CD4-positive, alpha-beta T cell treated with Interleukin-4 for 1 hour (primary cell): ENCODE measurements at places on chromosomes 12 and 14.

DNA sequence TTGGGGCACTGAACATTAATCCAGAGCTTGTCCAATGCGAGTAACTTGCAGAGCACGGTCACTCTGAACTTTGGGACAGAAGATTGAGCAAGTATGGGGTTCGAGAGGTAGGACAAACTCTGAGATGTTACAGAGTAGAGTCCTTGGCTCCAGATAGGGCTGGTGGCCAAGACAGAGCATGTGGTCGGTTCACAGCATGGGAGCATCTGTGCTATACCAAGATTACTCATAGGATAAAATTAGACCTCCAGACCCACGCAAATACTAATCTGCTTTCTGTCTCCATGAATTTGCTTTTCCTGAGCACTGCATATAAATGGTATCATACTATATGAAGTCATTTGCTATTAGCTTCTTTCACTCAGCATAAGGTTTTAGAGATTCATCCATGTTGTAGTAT is 93.4 kb upstream of the TBX5 start:
- no peak for DNase-seq

- no peak for DNase-seq
These were observed 230.0 kb downstream of the GLT1D1 start for GRCh38 chr12:129083121-129083840.

DNA sequence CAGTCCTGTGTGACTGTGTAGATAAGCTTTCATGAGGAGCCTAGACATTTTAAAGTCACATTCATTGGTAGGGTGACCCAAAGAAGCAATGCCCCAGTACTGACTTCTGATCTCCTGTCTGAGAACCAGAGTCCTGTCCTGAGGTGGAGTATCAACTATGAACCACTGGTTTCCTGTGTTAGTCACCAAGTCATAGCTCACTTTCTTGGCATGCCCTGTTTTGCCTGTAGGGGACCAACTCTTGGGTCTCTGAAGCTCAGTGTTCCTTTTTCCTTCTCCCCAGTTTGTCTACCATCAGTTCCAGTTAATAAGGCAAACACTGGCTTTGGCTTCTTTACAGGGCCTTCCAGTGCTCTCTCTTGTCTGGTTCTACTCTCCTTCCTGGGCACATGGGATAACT is 97.4 kb downstream of the C12orf75 start:
- no peak for DNase-seq

DNA sequence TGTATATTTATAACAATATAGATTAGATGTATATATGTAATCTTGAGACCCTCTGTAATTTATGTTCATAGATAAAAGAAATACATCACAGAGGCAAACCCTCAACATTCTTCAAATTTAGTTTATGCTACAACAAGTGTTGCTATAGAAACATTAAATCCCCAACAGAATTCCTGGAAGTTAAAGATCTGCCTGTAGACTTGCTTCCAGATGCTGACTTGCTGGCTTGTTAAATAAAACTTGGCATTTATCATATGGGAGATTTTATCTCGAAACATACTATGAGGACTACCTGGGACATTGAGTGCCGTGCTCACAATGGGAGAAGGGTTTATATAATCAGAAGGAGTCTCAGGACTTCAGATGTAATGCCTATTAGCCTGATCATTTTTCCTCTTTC is 136.3 kb upstream of the PLXNC1 start:
- DNase-seq, result no peak

DNA sequence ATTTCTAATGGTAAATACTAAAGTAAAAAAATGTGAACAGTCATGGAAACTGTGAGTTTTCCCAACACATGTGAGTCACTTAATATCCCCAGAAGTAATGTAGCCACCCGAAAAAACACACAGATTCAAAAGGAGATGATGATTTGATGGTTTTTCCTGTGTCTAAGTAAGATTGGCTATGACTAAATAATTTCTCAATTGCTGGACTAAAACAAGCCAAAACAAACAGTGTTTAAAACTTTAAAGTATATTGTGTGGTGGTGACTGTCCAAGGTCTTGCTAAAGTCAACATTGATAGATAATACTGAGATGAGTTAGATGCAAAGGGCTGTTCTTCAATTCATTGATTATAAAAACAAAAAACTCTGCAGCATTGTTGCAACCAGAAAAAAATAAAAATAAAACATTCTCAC is 89.6 kb upstream of the SOX5 start:
- no peak for DNase-seq

DNA sequence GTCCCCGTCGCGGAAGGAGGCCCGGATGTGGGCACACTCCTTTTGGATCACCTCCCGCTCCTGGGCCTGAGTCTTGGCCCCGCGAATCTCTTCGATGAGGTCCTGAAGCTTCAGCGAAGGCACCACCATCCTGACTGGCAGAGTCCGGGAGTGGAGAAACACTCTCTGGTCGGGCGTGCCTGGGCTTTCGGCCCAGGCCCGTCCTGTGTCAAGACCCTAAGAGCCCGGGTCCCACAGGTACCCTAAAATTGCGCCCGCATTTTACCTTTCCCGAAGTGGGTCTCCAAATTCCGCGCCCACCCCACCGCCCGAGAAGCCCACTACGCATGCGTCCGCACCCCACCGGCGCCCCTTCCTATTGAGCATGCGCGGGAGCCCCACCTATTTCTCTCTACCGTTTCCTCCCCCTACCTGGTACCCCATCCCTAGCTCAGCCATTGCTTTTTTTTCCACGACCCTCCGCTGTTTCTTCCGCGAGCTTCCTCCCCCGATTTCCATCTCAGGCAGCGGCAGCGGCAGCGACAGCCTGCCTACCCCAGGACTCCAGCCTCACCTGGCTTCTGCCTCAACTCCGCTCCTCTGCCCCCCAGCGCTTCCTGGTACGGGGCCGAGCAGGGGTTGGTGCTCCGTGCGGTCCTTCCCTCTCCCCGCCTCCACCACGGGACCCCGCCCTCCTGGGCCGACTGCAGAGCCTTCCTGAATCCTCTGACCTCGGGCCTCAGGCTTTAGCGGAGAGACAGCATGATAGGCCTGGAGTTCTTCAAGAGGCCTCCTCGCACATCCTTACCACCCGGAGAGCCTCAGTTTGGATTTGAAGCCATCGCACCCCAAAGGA is at the start of gene AP1G2:
AP1G2 (minus strand) TSS at position 606 of the 835 bp plus-strand sequence; CDS start at position 129, 477 bp downstream.
- peak; percentile 85 for DNase-seq

- no peak for DNase-seq
These were observed 33.4 kb upstream of the SMOC1 start for GRCh38 chr14:69845787-69846186.

GRCh38 chr14:69464379-69464778 is 20.1 kb upstream of the PLEKHD1 start:
- no peak for DNase-seq

- peak; percentile 57 for DNase-seq
These were observed 229.1 kb upstream of the OR4E1 start for GRCh38 chr14:21902561-21903181.

- DNase-seq, result no peak
These were observed 25.6 kb downstream of the CRACR2A start for GRCh38 chr12:3727354-3727753.

DNA sequence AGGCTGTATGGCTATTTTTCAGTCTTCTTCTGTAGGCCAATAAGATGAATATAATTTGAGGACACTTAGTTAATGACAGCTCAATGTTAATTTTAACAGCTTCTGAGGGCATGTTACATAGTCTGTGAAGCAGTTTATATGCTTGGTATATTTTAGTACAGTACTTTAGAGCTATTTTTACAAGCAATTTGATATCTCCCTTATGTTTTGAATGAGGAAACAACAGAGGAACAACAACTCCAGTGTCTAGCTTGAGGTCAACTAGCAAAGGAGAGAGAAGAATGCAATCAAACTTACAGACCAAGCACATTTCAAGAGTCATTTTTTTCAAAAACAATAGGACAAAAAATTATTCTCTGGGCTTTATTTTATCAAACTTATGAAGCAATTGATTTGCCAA is 469.1 kb upstream of the DCN start:
- no peak for DNase-seq

DNA sequence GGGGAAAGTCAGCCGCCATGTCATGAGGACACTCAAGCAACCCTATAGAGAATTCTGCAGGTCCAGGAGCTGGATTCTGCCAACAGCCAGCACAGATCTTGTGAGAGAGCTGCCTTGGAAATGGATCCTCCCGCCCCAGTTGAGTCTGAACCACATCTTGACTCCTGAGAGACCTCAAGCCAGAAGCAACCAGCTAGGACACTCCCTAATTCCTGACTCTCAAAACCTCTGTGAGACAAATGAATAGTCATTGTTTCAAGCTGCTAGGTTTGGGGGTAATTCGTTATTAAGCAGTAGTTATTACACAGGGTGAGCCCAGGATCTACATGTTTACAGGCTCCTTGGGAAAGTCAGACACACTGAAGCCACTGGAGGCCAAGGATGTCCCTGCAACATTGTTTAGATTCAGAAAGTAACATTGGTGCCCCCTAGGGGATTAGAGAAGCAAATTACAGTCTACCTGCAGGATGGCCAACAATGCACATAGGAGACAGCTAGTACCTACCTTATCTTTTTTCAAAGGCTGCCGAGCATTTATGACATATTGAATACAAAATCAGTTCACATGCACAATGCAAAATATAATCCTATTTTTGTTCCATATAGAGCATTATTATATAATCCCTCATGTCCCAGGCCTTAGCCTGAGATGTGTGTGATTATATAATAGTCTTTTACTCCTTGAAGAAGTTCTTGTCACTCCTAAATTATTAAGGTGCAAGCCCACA is 57.9 kb upstream of the FICD start:
- DNase-seq, result peak; percentile 59

DNA sequence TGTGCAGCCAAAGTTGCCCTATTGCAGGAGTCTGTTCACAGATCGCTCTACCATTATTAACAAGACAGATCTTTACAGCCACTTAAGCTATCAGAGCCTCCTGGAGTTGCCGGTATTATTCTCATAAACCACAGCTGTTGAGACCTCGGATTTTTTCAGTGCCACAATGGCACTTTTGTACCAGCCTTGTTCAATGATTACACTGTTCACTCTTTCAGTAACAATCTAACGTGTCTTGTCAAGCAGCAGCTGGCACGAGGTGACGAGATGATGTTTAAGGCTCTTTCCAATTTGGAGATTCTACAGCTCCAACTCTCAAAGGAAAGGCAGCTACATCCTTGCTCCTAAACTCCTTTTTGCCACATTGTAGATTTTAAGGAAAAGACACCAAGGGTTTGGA is 30.7 kb downstream of the LRIG3 start:
- no peak for DNase-seq

GRCh38 chr12:130563323-130563722 is 152.8 kb downstream of the RIMBP2 start:
- DNase-seq, result no peak

GRCh38 chr14:77158882-77159255 is 17.3 kb upstream of the ZDHHC22 start:
- no peak for DNase-seq

DNA sequence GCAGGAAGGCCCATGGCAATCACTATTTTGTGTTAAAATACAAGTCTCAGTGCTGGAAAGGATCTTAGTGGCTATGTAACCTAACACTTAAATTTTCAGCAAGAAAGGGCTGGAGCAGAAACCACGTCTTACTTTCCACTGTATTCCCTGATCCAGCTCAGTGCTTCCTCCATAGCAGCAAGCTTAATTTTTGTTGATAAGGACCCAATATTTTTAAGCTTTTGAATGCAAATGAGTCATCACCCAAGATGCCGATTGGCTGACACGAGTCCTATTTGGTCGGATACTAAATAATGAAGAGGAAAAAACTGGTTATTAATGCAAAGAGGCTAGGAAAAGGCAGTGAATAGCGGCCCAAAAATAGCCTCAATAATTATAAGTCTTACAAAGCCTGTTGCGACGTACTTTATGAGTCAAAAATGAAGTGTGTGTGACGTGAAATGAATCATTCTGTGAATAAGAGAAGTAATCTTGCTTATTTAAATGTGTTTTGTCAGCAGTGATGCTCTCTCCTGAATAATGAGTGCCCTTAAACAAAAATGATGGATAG is 46.9 kb upstream of the IGF1 start:
- no peak for DNase-seq

GRCh38 chr14:99382071-99382470 is 98.6 kb downstream of the SETD3 start:
- DNase-seq, result no peak

- DNase-seq, result peak; percentile 46
These were observed 589 bp downstream of the ATF1 start for GRCh38 chr12:50764286-50765094.

DNA sequence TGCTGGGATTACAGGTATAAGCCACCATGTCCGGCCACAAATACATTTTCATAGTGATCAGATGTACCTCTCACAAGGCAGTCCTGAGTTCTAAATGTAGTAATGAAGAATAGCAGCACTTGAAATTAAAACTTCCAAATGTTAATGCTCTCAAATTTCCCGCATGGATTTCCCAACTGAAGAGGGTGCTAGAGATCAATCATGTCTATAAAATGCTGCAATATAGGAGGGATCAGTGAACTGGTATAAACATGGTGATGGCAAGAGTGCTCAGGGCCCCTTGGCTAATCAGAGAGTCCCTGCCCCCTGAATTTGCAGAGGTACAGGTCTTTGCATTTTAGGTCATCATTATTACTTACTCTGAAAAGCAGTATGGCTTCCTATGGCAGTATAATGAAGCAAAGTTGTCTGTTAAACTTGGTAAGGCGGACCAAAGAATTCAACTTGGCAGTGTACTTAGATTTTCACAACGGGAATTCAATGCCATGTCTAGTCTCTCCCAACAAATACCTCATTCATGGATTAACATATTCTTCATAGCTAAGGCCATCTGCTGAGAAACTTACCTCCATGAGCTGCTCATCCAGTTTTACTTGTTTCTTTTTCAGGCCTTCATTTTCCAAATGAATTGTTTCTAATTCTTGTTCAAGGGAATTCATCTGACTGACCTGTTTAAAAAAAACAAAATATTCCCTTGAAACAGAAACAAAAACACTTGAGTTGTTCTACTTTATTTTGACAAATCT is 67.0 kb upstream of the SAV1 start:
- no peak for DNase-seq

- no peak for DNase-seq
These were observed 22.0 kb downstream of the RPS6KA5 start for GRCh38 chr14:91038439-91038838.

GRCh38 chr12:11681207-11681606 is 31.7 kb downstream of the ETV6 start:
- no peak for DNase-seq

GRCh38 chr14:89160437-89160836 is 256.6 kb downstream of the FOXN3 start:
- DNase-seq, result no peak

GRCh38 chr12:52837413-52837741 is 3.3 kb upstream of the KRT79 start:
- DNase-seq, result no peak

DNA sequence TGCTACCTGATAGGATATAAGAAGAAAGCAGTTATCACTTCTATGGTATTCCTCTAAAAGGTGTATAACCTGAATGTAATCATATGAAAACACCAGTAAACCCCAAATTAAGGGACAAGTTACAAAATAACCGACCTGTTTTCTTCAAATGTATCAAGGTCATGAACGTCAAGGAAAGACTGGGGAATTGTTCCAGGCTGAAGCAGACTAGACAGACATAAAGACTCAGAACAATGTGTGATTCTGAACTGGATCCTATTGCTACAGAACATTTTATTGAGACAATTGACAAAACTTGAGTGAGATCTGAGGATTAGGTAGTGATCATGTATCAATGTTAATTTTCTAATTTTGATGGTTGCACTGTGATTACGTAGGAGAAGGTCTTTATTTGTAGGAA is 15.4 kb upstream of the LRP6 start:
- DNase-seq, result no peak
